ENCODE measurements at places on chromosomes 13 and 19.

GRCh38 chr13:112892426-112893206 lies 76.4 kb upstream of the MCF2L start:
- no peak for DNase-seq

- DNase-seq, result peak; percentile 31
Measured at GRCh38 chr19:57708641-57709361, at the start of gene ZNF154. Gene ZNF154, minus strand, starts transcription at chr19:57709204. Its CDS starts 233 bp downstream, at chr19:57708971.

GRCh38 chr13:38361542-38362262 lies 12.1 kb downstream of the UFM1 start:
- DNase-seq, result no peak

DNA sequence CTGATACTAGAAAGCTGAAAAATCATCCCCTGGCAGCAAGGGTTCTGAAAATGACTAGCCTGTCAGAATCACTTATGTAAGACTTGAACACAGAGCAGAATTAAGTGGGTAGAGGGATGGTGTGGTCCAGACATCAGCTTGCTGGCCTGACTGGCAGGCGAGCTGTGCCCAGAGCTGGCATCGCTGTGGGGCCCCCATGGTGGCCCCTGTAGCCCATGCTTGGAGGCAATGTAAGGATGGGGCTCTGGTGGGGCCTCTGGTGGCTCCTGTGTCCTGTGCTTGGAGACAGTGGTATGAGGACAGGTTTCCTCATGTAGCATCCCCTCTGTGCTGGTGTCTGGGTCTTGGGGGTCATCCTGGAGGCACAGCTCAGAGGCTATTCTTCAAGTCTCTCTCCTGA lies 332.1 kb downstream of the SHISA2 start:
- DNase-seq, result no peak

GRCh38 chr13:30107121-30107520 lies 200.2 kb downstream of the KATNAL1 start:
- DNase-seq, result no peak
